ENCODE measurements at places on chromosomes 2 and 18. TPM values are rescaled to one million over a fixed set of nuclear protein-coding genes. Genes with fewer than 3 reads are reported as not detected.

EMX1 gene
- total RNA-seq = 0.81 TPM

CCDC74B gene
- total RNA-seq = 19.9 TPM

GRCh38 chr18:75207310-75208154, 1.4 kb downstream of the PTGR3 start:
- DNase-seq = peak; percentile 19

FAM117B gene
- total RNA-seq = 1.7 TPM

DNA sequence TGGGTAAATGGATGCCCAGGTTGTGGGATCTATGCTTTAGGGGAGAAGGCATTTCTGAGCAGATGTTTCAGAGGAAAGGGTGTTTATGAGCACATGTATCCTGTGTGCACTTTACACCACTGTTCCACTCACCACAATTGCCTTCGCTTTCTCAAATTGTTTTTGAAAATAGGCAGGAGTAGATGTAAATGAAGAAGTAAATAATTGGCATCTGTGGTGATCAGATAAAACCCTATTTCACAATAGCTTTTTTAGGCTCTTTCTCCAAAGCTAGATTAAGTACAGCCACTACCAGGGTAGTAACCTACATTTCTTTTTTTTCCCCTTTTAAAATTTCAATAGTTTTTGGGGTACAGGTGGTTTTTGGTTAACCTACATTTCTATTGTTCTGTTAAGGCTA, 40.6 kb downstream of the TMEM178A start:
- DNase-seq = no peak

GRCh38 chr18:3217948-3218647, 1.7 kb downstream of the MYOM1 start:
- DNase-seq = peak; percentile 10

DNA sequence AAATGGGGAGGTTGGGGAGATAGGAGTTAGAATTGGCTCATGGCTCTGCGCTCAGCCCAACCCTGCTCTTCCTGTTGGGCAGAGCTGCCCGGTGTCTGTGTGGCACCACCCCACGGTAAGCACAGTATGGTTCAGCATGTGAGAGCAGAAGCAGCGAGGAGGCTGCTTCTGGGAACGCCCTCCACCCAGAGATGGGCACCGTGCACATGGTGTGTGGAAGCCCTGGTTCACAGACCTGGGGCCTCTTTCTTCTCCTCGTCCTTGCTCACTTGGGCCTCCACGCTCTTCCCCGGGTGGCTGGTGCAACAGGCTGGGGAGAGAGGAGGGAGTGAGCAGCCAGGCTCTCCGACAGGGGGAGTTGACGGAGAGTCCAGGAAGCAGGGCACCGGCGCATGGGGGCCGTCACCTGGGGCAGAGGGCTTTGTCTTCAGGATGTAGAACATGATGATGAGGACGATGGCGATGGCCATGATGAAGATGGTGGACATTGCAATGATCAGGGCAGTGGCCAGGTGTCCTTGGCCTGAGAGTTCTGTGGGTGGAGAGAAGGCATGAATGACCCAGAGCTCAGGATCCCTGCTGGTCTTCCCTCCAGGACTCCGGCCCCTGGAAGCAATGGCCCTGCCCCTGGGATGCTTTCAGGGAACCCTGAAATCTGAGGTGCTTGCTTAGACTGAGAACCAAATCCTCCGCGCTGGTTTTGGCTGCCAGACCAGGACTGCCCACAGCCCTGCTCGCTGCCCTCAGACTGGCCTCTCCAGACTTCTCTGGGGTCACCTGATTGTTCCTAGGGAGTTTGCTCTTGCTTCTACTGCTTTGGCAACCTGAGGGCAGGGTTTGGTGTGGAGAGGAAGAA, 78.3 kb downstream of the EDAR start:
- no peak for DNase-seq

GRCh38 chr2:189848276-189848675, 64.0 kb downstream of the PMS1 start:
- no peak for DNase-seq

SLC5A7 gene
- total RNA-seq = not detected

DNA sequence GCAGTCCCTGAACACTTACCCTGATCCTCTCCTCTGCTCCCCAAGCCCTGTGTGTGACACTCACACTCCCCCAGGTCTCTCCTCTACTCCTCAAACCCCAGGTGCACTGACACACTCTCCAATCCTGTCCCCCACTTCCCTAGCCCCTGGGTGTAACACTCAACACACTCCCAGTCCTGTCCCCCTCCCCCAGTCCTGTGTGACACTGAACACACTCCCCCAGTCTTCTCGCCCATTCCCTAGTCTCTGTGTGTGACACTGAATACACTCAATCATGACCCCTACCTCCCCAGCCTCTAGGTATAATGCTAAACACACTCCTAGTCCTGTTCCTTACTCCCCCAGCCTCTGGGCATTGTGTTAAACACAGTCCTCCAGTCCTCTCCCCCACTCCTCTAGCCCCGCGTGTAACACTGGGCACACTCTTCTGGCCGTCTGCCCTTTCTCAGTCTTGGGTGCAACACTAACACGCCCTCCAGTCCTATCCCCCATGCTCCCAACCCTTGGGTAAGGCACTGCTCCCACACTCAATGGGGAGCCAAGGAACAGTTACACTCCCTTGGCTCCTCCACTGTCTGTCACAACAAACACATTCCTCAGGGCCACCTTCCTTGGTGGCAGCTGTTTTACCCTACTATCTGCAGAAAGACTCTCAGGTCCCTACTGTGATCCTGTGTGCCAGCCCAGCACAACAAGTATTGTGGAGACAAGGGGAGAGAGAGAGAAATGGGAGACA, 82.5 kb upstream of the PKDCC start:
- no peak for DNase-seq

DNA sequence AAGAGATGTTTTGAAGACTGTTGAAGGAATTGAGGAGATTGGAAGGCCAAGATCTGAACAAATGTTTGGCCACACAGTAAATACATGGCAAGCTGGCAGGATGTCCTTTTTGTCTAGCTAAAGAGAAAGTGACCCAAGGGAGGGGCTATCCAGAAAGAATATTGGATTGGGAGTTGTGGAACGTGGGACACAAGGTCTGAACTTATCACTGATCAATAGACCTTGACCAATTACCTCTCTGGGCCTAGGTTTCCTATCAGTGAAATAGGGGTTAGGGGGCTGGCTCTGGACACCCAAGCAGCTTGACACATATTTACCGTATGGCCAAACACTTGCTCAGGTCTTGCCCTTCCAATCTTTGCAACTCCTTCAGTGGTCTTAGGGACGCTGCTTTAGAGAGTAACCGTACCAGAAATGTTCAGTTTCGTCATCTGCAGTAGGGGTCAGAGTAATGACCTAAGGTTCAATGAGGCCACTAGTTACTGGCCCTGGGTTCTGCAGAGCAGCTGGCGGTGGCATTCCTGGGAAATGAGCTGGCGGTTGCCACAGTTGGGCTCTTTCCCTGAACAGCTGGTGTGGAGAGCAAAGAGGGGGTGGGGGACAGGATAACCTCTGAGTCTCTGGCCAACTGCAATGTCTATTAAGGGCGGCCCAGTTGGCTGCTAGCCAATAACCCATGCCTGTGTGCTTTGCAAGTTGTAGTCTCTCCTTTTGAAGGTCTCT, 70.1 kb upstream of the STPG4 start:
- peak; percentile 60 for DNase-seq

DNA sequence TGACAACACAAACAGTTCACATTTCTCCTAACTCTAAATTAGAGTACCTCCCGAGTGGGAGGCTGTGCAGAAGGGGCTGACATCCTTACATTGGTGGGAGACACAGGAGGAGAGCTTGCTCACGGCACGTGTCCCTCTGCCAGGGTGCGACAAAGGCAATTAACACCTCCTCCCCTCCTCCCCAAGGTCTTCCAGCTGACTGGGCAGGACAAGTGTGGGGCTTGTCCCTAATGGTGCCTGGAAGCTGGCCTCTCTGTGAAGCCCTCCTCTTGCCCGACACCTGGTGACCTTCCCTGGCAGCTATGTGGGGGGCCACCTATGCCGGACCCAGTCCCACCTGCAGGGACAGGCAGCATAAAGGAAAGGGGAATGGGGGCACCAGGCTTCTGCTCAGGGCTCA, 57.0 kb downstream of the FAM168B start:
- no peak for DNase-seq

GRCh38 chr2:202098291-202098690, 25.2 kb downstream of the KIAA2012 start:
- no peak for DNase-seq

DNA sequence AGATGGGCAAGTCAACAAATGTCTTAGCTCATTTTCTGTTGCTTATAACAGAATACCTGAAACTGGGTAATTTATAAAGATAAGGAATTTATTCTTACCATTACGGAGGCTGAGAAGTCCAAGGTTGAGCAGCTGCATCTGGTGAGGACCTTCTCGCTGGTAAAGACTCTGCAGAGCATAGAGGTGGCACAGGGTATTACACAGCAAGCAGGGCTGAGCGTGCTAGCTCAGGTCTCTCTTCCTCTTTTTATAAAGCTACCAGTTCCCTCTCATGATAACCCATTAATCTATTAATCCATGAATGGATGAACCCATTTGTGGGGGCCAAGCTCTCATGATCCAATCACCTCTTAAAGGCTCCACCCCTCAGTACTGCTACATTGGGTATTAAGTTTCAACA, 109.1 kb downstream of the CDK15 start:
- no peak for DNase-seq

DNA sequence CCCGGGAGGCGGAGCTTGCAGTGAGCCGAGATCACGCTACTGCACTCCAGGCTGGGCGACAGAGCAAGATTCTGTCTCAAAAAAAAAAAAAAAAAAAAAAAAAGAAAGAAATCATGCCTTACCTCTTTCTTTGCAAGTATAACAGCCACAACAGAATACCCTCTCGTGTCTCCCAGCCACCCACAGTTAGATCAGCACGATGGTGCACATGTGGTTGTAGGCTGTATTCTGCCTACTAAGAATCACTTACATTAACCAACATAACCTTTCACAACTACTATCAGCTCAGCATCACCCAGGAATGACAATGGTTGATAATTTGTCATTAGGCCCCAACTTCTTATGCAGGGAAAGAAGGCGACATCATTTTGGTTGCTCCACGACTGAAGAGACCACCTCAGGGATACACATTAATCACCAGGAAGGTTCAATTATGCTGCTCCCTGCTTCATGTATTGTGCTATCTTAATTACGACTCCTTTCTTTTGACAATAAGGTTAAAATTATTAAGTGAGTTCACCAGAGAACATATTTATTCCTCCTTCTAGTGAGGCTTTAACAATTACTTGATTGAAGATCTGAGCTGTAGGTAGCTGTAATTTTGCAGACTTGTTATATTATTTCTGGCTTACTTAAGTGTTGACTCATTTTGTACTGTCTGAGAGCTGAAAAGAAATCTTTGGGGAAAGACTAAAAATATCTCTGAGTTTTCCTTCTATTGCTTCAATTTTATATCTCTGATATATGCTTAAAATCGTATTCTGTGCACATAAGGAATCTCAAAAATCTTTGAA, 120.1 kb downstream of the LRP1B start:
- peak; percentile 4 for DNase-seq

SCYGR2 gene
- total RNA-seq = not detected

DNA sequence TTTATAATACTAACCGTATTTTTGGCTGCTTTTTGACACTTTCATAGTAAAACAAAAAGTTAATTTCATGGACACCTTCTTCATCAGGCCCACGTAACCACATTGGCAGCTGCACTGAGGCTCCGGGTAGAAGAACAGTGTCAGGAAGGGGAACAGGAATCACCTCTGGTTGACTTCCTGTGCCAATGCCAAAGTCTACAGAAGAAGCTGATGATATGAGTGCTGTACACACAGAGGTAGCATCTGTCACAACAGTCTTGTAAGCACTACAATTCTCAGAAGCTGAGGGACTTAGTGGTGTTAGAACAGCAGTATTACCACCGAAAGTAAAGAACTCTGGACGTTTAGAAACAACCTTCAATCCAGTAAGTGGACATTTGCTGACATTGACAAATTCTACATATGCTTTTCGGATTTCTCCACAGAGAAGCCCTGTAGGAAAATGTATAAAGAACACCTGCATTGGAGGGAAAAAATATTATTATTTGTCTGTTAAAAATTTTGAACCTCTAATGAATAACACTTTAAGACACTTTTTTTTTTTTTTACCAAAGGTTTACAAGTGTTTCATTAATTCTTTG, 85.3 kb downstream of the TRAPPC8 start:
- DNase-seq = no peak

DSG3 gene
- total RNA-seq = not detected

GRCh38 chr18:46506974-46507586, 149.9 kb downstream of the LOXHD1 start:
- DNase-seq = no peak

ASNSD1 gene
- 39.5 TPM for total RNA-seq

DNA sequence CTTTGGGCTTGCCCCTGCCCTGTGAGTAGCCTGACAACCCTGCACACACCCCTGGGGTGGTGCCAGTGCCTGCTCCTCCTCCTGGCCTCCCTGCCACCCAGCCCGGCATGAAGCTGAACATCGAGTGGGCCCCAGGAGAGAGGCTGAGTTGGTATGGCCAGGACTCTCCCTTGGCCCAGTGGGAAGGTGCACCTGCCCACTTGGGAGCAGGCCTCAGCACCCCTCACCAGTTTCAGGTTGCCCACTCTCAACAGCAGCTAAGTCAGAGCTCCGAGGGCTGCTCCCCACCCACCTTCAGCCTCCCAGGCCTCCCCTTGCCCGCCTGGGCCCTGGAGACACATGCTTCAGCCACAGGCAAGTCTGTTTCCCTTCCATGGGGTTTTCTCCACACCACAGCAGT, 203.1 kb downstream of the KLHL29 start:
- no peak for DNase-seq

DNA sequence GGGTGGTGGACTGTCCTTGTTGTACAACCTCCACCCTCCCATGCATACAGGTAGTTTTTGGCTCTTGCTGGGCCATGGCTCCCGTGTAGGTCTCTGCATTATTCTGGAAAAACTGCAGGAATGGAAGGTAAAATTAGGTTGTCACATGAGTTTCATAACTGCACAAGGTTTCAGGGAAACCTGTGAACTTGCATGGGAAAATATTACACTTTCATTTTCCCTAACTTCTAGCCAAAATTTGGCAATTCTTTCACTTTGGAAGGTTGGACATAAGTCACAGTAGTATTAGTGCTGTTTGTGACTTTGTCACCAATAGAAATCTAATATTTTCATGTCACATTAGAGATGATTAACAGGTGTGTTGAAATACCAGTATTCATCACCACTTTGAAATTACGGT, 118.1 kb upstream of the MGAT5 start:
- no peak for DNase-seq

DNA sequence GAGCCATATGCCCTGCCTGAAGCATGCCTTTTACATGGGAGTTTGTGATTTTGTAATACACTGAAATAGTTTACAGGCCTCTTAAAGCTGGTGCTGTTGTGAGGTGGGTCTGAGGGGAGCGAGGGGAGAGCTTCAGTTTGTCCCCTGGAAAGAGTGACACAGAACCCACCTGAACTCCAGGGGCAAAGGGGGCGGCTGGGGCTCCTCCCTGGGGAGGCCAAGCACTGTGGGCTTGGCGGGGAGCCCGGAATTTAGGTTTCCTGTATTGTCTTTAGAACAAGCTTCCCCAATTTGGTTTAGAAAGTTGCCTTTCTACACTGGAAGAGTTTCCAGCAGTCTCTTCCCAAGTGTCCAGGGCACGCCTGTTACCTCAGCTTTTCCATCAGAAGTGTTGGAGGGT, 75.7 kb downstream of the VAPA start:
- DNase-seq = no peak

PSTPIP2 gene
- total RNA-seq = not detected

GRCh38 chr2:120809151-120809550, 73.5 kb downstream of the GLI2 start:
- DNase-seq = no peak
